ENCODE measurements at places on chromosomes 11 and 22.

- DNase-seq: no peak
Observed at GRCh38 chr11:71410363-71410966, 37.7 kb downstream of the DHCR7 start.

DNA sequence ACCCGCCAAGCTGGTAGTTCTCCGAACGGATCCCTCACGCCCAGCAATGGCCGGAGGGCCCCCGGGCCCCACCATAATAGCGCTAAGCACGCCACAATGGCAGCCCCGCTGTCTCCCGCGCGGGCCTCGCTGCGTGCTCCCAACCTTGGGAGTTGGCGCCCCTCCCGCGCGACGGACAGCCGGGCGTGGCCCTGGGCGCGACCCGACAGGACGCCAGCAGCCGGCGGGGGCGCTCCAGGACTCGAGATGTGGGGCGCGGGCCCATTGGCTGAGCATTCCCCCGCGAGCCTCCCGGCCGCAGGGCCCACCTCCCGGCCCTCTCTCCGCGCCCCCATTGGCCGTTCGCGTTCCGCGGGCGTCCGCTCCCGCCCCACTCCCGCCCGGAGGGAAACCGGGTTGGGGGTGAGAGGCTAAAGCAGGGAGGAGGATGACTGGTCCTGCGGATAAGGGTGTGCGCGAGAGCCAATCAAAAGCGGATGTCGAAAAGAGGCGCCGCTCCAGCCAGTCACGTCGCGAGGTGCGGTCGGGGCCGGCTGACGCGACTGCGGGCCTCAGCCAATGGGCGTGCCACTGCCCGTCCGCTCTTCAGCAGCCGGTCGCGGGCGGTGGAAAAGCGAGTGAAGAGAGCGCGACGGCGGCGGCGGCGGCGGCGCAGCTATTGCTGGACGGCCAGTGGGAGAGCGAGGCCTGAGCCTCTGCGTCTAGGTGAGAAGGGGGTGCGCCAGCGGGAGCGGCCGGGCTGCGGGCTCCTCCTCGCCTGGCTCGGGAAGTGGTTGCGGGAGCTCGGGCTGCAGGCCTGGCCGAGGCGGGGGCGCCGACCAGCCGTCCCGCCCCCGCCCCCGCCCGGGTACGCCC is at the start of gene FAR1:
Gene FAR1, plus strand, starts transcription at position 567 of the 855 bp plus-strand sequence. CDS start 26,098 bp downstream, outside the sequence.
- peak; percentile 98 for DNase-seq

DNA sequence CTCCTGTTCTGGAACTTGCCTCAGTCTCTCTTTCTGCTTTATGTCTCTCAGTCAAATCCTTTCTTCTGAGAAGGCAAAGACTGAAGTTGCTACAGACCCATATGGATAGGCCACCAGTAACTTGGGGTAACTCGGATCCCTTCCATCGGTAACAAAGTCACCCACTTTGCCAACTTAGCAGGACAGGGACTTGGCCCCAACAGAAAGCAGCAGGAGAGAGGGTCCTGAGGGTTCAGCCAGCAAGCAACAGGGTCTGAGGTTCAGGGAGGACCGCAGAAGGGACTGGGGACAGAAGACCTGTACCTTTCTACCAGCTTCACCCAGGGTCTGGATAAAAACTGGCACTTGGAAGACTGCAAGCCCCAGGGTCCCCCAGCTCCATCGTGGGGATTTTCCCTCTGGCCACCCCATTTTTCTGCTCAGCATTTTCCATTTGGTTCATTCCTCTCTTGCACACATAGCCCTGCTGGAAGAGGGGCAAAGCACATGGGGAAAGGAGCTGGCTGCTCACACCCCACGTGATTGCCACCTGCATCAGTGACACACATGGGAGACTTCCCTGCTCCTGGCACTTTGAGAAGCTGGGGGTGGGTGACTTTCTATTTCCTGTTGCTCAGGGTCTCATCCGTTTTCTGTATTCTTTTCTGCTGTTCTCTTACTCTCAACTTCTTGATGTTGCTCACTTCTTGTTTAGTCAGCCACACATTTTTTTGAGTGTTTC is 34.6 kb upstream of the GNAZ start:
- DNase-seq: no peak

GRCh38 chr11:18352581-18352980 is 30.2 kb downstream of the GTF2H1 start:
- no peak for DNase-seq

DNA sequence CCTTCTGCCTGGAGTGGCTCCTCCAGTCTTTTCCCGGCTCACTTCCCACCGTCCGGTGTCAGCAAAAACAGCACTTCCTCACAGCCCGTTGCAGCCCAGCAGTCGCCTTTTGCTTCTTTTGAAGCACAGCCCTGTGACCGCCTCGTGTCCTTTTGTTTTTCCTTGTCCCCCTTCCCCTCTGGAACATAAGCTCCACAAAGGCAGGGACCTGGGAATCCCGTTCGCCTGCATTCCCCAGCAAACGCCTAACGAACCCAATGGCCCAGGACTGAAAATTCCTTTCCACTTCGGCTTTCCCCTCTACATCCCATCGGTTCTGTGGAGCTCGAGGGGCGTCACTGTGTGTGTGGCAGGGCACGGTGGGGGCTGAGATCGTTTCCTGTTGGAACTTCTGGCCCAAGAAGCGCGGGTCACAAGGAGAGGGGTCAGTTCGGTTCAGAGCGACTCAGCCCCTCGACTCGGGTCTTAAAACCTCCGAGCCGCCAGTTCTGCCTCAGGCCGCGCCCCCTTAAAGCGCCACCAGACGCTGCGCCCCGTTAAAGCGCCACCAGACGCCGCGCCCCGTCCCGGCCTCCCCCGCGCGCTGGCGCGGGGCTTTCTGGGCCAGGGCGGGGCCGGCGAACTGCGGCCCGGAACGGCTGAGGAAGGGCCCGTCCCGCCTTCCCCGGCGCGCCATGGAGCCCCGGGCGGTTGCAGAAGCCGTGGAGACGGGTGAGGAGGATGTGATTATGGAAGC is 841 bp downstream of the RIC8A start:
- peak; percentile 36 for DNase-seq

GRCh38 chr11:113562576-113562975 is 87.4 kb upstream of the DRD2 start:
- DNase-seq: no peak

DNA sequence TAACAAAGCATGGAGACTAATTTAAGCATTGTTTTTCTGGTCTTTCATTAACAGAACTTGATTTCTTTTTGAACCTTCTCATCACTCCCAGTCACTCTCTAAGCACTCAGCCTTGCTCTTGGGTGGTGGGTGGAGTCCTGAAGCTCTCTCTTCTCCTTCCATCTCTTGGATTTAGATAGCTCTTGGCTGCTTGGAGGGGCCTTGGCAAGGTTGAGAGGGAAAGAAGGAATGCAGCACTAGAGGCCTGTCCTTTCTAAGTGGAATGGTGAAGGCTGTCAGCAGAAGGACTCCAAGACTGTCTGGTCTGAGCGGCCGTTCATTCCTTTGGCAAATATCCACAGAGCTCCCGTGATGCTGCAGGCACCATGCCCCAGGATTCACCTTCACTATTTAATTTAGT is 168.6 kb upstream of the E2F8 start:
- no peak for DNase-seq
